Kidney (tissue), 22 donors: ENCODE measurements at places on chromosomes 3 and 15. TPM values are rescaled to one million over a fixed set of nuclear protein-coding genes. Genes with fewer than 3 reads are reported as not detected.

CSTA gene
- 4.6 TPM for total RNA-seq

GRCh38 chr3:185715091-185715490 lies 109.8 kb downstream of the IGF2BP2 start:
- H3K27me3 ChIP-seq: no peaks in the 10 kb centered on the region
- peaks cover 3% of the 10 kb centered on the region for H3K4me1 ChIP-seq
- no peak for DNase-seq

GRM2 gene
- total RNA-seq: 0.57 TPM

CYP8B1 gene
- 10.4 TPM for total RNA-seq

DNA sequence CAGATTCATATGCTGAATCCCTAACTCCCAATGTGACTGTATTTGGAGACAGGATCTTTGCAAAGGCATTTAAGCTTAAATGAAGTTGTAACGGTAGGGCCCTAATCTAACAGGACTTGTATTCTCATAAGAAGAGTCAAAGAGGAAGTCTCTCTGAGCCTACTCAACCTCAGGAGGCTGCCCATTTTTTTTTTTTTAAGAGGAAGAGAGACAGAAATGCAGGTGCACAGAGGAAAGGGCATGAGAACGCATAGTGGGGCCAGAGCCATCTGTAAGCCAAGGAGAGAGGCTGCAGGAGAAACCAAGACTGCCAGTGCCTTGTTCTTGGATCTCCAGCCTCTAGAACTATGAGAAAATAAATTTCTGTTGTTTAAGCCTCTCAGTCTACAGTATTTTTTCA lies 28.4 kb downstream of the ZNF860 start:
- no peaks in the 10 kb centered on the region for H3K27me3 ChIP-seq
- no peaks in the 10 kb centered on the region for H3K36me3 ChIP-seq
- no peak overlapping the region for H3K4me3 ChIP-seq

DNA sequence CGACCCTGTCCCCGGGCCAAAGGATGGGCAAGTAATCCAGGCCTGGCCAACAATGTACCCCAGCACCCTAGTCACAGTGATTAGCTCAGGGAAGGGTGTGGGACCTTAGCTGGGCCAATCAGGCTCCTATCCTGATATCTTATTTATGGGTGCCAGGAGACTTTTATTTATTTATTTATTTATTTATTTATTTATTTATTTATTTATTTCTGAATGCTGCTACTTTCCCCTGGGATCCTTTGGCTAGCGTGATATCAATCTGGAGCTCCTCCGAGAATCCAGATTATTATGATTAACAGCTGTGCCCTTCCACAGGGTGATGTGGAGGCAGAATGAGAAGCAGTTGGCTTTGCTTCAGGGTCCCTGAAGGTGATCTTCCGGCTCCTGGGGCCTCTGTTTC lies 32.2 kb upstream of the BHLHE40 start:
- H3K27ac ChIP-seq: no peak overlapping the region
- no peak overlapping the region for H3K4me3 ChIP-seq
- no peaks in the 10 kb centered on the region for H3K27me3 ChIP-seq

- no peak for DNase-seq
- no peaks in the 10 kb centered on the region for H3K36me3 ChIP-seq
- H3K27ac ChIP-seq: no peak overlapping the region
- no peak overlapping the region for H3K4me3 ChIP-seq
- H3K4me1 ChIP-seq: no peaks in the 10 kb centered on the region
Measured at GRCh38 chr3:10238345-10239183, 9.7 kb upstream of the TATDN2 start.

DNA sequence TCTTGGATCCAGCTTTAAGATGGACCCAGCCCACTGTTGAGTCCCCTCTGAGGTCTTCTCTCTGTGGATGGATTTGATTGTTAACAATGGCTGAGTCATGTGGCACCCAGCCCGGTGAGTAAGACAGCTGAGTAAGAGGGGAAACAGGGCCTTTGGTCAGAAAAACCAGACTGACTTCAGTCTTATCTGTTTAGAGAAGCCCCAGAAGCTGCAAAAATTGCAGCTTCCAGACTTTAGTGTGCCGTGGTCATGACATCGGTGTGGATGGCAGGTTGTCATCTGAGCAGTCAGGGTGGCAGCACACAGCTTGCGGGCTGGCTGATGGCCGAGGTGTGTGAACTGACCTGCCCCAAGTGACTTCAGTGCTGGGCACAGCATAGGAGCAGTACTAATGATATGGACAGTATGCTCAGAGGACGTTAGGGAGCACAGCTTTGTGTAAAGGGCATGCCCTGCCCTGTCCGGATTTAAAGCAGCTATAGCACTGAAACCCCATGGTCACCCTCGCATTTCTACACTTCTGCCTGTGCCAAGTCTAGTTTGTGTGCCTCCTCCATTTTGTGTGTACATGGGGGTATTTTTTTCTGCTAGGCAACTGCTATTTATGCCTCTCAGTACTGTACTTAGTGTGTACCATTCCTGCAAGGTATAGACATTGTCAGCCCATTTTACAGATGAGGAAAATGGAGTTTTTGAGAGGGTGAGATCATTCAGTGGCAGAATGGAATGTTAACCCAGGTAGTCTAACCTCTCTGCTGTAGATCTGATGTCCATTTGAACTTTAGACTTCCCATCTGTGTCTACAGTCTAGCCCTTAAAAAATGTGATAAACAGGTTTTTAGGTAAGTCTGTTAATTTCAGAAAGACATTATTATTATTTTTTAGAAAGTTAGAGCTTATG lies 44.4 kb downstream of the FLNB start:
- no peaks in the 10 kb centered on the region for H3K36me3 ChIP-seq
- H3K27me3 ChIP-seq: no peaks in the 10 kb centered on the region
- DNase-seq: peak; percentile 42
- no peak overlapping the region for H3K4me3 ChIP-seq
- peaks cover 37% of the 10 kb centered on the region for H3K4me1 ChIP-seq

POLG gene
- 72.4 TPM for total RNA-seq
